Mammary microvascular endothelial cell (primary cell): ENCODE measurements at places on chromosomes 1 and 21. TPM values are rescaled to one million over a fixed set of nuclear protein-coding genes. Genes with fewer than 3 reads are reported as not detected.

ADGRB2 gene
- total RNA-seq, result 0.40 and 0.89 TPM in 2 replicates

DIO1 gene
- not detected in 2 replicates for total RNA-seq

EPHA10 gene
- total RNA-seq, result not detected in 2 replicates

PTPRC gene
- total RNA-seq, result not detected in 2 replicates

CD46 gene
- 162 and 168 TPM in 2 replicates for total RNA-seq

ASAP3 gene
- total RNA-seq, result 3.8 and 5.5 TPM in 2 replicates

PLEKHN1 gene
- 0.80 and 1.3 TPM in 2 replicates for total RNA-seq

HES5 gene
- not detected in 2 replicates for total RNA-seq

OR2T1 gene
- not detected in 2 replicates for total RNA-seq

HOOK1 gene
- total RNA-seq, result not detected in 2 replicates

MTMR11 gene
- total RNA-seq, result 1.7 and 3.7 TPM in 2 replicates

NKAIN1 gene
- total RNA-seq, result 0.47 TPM in 1 of 2 replicates, not detected in the other

ASCL5 gene
- total RNA-seq, result not detected in 2 replicates

SPRR1A gene
- total RNA-seq, result not detected in 2 replicates

C1orf94 gene
- not detected in 2 replicates for total RNA-seq

ZNF683 gene
- not detected in 2 replicates for total RNA-seq

LRRC38 gene
- 0.40 and 0.54 TPM in 2 replicates for total RNA-seq
